ENCODE measurements at places on chromosomes 2 and 18. TPM values are rescaled to one million over a fixed set of nuclear protein-coding genes. Genes with fewer than 3 reads are reported as not detected.
A peak's percentile ranks its signal among the peaks of the same experiment; 100 is the strongest.

- DNase-seq: no peak
These were observed 36.7 kb downstream of the EPAS1 start for GRCh38 chr2:46333912-46334311.

DNA sequence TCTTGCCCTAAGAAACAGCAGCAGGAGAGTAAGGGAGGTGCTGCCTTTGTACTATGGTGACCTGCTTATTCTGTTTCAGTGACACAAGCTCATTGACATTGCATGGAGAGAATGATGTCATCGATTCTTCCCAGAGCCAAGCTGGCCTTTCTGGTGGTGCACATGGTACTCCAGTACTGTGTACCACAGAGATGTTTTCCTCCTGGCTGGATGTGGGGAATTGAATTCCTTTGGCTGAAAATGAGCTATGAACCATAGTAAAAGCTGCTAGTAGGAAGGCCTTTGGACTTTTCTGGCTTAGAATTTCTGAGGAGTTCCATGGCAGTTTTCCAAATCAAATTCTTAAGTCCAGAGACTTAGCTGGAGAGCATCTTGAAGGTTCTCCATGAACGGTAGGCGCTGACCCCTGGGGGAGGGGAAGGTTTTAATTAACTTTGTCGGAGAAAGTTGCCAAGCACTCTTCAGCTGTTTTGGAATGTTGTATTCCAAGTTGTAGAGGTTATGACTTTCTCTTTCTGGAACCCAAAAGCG lies 17.1 kb upstream of the B3GNT2 start:
- DNase-seq: no peak

GRCh38 chr2:210477496-210477895 lies 937 bp upstream of the LANCL1 start:
- DNase-seq: peak; percentile 64

DNA sequence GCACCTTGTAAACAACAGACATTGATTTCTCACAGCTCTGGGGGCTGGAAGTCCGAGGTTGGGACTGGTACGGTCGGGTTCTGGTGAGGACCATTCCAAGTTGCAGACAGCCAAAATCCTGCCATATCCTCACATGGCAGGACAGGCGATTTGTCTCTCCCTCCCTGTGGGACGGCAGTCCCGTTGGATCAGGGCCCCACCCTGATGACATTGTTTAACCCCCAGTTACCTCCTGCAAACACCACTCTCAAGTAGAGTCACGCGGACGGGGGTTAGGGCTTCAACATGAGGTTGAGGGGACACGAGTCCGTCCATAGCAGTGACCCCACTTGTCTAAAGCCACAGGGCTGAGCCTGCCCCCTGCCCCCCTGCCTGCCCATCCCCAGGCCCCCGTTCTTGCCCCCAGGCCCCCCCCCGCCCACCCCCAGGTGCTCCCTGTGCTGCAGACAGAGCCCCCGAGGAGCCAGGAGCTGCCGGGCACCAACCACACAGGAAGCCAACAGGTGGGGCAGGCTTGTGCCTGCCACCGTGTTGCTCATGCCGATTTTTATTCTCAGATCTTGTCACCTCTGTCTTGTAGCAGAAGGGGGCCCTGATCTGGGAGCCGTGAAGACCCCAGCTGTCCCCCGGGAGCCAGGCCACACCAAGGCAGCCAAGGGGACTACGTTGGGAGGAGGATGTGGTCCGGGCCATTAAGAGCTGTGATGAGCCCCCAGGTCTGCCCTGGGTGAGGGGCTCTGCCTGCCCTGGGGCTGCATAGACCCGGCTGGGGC lies 82.2 kb downstream of the NFATC1 start:
- peak; percentile 60 for DNase-seq

DNA sequence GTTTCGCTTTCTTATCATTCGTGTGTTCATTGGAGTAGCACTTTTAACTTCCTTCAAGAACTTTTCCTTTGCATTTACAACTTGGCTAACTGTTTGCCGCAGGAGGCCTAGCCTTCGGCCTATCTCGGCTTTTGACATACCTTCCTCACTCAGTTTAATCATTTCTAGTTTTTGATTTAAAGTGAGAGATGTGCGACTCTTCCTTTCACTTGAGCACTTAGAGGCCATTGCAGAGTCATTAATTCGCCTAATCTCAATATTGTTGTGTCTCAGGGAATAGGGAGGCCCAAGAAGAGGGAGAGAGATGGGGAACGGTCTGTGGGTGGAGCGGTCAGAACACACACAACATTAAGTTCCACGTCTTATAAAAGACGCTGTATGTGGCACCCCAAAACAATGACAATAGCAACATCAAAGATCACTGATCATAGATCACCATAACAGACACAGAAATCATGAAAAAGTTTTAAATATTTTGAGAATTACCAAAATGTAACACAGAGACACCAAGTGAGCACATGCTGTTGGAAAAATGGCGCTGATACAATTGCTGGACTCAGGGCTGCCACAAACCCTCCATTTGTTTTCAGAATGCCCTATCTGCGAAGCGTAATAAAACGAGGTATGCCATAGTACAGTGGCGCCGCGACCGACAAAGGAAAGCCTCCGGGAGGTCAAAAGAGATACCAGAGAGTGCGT lies 553 bp downstream of the TIGD1 start:
- no peak for DNase-seq

DNA sequence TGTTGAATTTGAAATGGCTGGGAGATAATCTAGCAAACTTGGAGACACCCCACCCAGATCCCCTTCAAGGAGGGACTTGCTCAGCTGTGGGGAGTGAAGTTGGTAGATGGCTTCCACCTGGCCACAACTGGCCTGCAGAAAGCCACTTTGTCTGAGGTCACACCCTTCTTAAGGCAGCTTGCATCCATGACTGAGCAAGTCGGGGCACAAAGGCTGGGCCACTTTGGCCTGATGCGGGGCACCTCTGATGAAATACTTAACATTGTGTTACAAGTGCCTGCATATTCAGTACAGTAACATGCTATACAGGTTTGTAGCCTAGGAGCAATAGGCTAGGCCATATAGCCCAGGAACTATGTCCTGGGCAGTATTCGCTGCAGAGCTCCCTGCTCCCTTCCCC lies 13.4 kb upstream of the RPL37A start:
- no peak for DNase-seq

- no peak for DNase-seq
These were observed 556.2 kb upstream of the DSEL start for GRCh38 chr18:68072744-68073143.

The HAAO gene
- 0.72 TPM for total RNA-seq

The NGEF gene
- total RNA-seq: 4.7 TPM
